NCI-H226 (cell line): ENCODE measurements at places on chromosomes 4 and X.

DNA sequence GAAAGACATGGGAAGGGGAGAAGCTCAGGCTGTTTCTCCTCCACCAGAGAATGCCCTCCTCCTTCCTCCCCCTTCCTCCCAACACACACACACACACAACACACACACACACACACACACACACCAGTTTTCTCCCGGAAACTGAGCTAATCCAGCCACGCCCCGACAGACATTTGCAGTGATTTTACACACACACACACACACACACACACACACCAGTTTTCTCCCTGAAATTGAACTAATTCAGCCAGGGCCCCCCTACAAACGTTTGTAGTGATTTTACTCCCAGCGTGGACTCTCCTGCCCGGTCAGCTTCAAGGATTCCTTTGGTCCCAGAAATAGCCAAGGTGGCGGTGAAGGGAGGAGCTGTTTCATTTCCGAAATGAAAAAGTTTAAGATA is 32.9 kb upstream of the STX18 start:
- peak; percentile 68 for DNase-seq

DNA sequence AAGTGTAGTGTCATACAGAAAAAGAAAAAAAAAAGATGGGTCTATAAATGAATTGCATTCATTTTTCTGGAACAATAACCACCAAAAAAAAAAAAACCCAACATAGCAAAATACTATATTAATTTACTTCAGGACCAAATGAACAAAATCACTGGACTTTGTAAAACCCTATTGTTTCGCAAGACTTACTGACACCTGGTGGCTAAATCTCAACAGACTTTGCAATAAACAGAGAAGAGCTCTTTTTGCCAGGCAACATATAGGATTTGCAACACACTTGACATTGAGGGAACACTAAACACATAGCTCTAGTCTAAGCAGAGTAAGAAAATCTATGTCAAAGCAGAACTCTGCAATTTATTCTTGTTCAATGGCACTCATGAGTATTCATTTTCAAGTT is 990.2 kb downstream of the STPG2 start:
- DNase-seq = no peak

DNA sequence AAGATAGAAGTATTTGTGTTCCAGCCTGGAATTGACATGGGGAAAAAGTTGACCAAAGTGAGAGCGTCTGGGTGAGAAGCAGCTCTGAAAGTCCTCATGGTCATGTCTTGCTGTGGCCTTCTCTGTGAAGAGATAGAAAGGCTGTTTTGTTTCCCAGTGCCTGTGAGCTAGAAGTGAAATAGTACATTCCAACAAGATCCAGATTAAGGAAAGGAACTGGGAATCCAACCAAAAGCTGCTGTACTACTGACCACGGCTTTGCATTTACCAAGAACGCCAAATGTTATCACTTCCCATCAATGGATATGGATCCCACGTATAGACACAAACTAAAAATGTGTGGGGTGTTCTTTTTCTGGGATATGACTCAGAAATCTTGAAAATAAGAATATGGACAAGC is 51.2 kb downstream of the TENM3 start:
- DNase-seq = no peak

DNA sequence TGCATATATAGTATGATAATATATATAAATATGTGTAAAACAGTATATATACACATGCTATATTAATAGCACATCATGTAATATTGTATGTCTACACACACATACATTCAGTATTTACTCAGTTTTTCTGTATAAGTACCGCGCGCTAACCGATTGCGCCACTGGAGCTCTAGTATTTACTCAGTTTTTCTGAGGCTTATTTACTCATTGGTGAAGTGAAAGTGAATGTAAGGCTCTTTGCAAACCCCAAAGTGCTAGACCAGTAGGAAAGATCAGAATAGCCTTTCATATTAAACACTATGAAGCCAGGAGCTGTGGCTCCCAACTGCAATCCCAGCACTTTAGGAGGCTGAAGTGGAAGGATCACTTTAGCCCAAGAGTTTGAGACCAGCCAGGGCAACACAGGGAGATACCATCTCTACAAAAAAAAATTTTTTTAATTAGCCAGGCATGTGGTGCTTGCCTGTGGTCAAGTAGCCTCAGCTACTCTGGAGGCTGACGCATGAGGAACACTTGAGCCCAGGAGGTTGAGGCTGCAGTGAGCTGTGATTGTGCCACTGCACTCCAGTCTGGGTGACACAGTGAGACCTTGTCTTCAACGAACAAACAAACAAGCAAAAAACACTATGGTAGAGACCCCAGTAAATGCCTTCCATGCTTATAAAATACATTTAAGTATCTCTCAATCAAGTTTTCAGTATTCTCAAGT is 125.8 kb downstream of the KIT start:
- DNase-seq = no peak

GRCh38 chr4:104592183-104592582 is 97.5 kb upstream of the CXXC4 start:
- DNase-seq = no peak

DNA sequence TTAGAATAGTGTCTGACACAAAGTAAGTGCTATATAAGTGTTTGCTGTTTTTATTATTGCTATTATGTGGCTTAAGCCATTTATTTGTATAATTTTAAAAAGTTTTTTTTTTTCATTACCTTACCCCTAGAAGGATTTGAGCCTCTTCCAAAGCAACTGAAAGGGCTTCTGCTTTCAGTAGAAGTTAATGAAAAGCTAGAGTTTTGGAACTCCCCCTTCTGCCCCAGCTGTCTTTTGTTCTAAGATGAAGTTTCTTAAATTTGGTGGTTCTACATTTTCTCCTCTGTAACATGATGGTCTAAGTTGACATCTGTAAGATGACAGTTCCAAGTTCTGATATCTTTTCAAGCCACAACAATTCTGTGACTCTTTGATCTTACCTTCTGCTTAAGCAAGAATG is 30.3 kb downstream of the FHIP1A start:
- DNase-seq = no peak

DNA sequence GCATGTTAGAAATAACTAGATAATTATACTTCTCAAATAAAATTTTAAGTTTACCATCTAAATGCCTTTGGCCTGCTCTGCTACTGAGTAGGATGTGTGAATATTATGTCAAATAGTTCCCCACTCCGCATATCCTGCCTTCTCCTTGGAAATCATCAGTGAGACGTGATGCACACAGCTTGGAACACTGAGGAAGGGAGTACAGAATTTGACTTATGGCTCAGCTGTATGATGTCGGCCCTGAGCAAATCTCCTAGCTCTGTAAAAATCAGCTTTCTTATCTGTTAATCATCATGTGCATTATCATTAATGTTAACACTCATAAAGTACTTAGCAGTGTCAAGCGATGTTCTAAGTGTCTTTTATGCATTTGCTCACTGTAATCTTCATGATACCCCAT is 241.0 kb upstream of the ANKRD50 start:
- DNase-seq = peak; percentile 16

DNA sequence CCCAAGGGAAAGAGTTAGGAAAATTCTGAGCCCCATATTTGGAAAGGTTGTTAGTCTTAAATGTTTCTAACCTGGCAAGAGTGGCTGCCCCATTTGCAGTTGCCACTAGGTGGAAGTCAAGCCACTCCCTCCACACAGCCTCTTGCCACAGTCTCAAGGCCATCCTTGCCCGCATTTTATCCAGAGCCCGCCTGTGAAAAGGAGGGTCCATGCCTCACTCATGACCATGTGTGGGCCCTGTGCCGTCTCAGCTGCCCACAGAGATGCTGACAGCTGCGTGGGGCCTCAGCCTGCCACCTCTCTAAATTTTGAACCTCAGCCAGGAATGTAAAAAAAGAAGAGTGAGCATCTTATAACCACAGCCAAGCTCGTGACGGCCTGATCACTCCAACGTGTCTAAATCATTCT is 201.5 kb upstream of the FAM241A start:
- peak; percentile 30 for DNase-seq

DNA sequence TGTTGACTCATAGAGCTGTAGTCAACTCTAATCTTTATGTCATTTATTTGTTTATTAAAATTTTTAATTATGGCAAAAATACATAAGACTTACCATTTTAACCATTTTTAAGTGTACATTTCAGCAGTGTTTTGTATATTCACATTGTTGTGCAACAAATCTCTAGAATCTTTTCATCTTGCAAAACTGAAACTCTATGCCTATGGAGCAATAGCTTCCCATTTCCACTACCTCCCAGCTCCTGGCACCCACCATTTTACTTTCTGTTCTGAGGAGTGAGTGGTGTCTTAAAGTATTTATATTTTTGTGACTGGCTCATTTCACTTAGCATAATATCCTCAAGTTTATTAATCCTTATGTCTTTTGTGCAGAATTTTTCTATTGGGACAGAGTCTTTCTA is 181.0 kb downstream of the GPAT3 start:
- no peak for DNase-seq

- peak; percentile 94 for DNase-seq
Measured at GRCh38 chrX:108091264-108091877, at the start of the genes ATG4A and PSMD10. TSS of gene ATG4A (plus strand) at chrX:108091778. CDS start at chrX:108091827, 49 bp downstream. TSS of gene PSMD10 (minus strand) at chrX:108091542. CDS start at chrX:108091520, 22 bp downstream.

DNA sequence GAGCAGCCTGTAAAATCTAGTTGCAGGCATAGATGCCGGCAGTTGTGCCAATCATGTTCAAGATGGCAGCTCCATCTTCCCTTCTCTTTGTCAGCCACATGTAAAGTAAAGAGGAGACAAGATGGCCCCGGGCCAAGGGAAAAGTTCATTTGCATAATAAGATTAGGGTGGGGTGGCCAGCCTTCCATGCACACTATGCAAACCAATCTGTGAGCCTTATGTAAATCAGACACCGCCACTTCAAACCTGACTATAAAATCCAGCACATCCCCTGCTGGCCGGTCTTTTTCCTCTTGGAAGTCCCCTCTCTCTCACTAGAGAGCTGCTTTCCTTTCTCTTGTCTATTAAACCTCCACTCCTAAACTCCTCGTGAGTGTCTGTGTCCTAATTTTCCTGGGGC is 78.9 kb upstream of the CBR4 start:
- DNase-seq = no peak

DNA sequence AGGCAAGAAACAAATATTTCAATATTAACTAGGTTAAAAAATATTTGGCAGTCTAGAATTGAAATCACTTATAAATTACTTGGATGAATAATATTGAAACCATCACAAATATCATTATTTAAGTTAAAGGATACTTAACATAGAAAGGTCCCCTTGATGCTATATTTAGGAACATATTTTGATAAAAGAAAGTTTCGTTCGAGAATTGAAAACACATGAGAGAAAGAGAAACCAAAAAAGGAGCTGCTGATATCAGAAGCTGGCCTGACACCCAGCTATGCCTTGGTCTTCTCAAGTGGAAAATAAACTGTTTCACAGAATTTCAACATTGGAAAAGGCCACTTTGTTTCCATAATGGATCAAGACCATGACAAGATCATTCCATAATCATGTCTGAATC is 762.4 kb downstream of the DMD start:
- DNase-seq = no peak

DNA sequence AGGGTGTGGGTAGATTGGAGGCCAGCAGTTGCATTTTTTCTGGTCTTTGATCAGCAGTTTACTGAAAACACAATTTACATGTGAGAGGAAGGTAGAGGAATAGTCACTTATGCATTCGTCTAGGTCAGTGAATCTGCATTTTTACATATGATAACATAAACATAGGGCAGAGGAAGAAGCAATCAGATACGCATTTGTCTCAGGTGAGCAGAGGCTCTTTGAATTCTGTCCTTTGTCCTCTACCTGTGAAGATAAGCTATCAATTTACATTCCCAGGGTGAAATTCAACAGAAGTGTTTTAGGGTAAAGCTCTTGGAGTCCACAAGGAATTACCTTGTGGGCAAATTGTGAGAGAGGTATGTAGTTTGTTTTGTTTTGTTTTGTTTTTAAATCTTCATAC is 306.5 kb downstream of the MAGEB5 start:
- no peak for DNase-seq

GRCh38 chrX:45669715-45670340 is 469.2 kb upstream of the DIPK2B start:
- DNase-seq = no peak

DNA sequence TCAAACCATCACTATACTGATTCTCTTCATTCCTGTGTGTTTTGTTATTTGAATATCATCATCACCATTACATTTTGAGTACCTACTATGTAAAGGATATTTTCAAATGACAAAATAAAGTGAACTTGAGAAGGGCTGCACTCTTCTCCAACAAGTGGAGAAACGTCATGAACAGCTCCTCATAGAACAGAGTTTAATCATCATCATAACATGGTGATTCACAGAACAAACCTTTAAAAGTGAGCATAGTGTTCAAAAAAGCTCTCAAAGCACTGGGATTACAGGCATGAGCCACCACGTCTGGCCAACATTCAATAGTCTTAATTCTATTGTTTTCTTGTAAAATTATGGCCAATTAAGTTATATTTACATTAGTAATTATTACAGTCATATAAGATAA is 993.9 kb downstream of the PDHA2 start:
- DNase-seq = peak; percentile 33

DNA sequence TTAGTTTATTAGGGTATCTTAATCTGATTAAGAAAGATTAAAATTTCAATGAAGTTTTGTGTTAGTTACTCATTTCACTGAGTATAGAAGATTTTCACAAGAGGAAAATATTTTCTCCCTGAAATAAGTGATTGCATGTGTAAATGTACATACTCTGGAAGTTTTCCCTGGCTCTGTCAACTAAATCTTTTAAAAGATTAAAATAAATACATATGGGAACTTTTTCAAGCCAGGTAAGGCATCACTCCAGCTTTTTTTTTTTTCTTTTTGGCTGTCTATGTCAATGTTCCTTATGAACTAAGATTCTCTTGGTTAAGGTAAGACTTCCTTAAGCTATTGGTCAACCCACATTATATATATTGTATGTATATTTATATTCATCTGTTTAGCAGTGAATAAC is 117.6 kb downstream of the CBR4 start:
- no peak for DNase-seq

DNA sequence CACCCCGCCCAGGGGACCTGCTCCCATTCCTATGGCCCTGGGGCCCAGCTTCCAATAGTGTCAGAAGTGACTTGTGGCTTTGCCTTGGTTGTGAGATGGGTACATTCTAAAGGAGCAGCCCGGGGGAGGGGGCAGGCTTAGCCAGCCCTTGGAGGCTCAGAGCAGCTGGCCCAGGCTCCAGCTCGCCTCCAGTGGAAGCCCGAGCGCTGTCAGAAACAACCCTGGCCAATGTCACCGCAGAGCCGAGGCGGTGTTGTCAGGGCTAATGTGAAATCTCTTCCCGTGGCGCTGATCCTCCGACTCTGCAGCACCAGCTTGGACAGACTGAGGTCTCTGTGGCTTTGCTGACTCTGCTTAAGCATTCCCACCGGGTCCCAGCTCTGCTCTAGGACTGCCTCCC is 29.2 kb upstream of the ZNF81 start:
- no peak for DNase-seq

- DNase-seq = peak; percentile 64
Measured at GRCh38 chrX:20362268-20363267, 95.9 kb upstream of the RPS6KA3 start.
